ENCODE measurements at places on chromosomes 3 and 15.

DNA sequence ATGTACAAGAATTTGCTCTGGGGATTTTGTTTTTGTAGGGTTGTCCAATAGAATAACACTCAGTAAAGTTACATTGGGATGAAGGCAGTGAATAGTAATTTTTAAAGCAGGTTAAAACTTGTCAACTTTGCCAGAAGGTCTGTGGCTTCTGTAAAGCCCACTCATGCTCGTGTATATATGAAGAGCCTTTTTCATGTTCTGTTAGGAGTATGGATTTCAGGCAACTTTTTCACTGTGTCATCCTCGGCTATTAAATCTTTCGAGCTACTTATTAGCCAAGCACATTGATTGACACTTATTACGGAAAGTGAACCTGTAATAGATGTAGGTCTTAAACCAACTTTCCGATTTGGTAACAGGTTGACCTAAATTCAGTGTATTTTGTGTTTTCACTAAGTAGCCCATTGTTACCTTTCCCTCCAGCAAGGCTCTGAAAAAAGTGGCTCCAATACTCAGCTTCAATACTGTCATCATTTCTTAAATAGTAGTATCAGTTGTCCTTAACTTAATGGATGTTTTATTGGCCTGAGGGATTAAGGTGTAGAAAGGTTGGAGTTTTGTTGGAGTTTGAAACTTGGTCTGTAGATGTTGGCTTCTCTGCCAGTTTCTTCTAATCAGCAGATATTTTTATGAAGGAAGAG lies 1.7 kb downstream of the PAK2 start:
- DNase-seq, result no peak

DNA sequence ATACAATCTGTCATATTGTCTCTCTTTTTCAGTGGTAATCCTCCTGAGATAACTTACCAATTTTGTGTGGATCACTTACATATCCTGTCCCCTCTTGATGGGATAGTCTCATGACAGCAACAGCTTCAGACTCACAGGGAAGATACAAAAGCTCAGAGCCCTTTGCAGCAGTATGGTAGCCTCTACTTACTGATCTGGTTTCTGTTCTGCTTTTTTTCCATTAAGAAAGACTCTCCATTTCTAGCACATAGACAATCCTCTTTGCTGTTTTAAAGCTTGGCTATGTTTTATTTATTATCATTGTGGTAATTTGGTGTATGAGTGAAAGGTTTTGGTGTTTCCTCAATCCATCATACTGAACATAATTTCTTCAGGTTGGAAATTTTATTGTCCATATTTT lies 25.4 kb upstream of the SOX14 start:
- no peak for DNase-seq

GRCh38 chr3:39124876-39125840 lies 17.7 kb downstream of the TTC21A start:
- peak; percentile 62 for DNase-seq

- DNase-seq, result no peak
Observed at GRCh38 chr3:171494457-171495109, 34.4 kb upstream of the TNIK start.

- DNase-seq, result no peak
Observed at GRCh38 chr3:179027326-179027900, 44.2 kb downstream of the ZMAT3 start.

GRCh38 chr3:132623646-132624045 lies 26.6 kb downstream of the ACKR4 start:
- DNase-seq, result peak; percentile 51

DNA sequence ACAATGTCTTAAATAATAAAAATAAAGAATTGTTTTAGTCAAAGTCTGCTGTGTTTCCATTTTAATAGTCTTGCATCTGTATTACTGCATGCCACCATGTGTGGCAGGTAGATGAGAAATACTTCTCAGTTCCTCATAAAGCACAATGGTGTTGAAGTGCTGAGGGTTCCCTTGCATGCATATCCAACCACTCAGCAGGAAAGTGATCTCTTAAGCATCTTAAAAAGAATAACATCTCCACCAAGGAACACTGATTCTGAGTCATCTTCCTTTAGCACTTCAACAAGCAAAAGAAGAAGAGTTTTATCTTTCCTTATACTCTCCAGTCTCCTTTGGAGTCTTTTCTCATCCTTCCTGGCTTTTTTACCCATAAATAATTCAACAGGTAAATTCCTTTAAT lies 602.0 kb downstream of the TBL1XR1 start:
- no peak for DNase-seq
